ENCODE measurements at places on chromosomes 11 and 22.

DNA sequence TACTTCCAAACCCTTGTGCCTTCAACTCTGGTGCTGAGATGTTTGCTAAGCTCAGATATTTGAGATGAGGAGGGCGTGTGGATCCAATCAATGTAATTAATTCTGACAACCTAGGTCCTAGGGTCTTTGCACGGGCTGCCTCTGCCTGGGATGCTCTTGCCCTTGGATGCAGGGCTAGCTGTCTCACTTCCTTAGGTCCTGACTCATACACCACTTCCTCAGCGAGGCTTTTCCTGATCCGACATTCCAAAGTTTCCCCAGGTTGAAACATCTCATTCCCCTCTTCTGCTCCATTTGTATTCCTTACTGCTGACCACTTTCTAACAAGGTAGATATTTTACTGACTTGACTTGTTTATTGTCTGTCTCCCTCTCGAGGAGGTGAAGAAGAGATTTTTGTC, 43.0 kb upstream of the NTM start:
- no peak for DNase-seq

GRCh38 chr11:115885535-115886421, 381.6 kb upstream of the CADM1 start:
- no peak for DNase-seq

GRCh38 chr11:33874910-33875490, 16.9 kb downstream of the LMO2 start:
- no peak for DNase-seq

DNA sequence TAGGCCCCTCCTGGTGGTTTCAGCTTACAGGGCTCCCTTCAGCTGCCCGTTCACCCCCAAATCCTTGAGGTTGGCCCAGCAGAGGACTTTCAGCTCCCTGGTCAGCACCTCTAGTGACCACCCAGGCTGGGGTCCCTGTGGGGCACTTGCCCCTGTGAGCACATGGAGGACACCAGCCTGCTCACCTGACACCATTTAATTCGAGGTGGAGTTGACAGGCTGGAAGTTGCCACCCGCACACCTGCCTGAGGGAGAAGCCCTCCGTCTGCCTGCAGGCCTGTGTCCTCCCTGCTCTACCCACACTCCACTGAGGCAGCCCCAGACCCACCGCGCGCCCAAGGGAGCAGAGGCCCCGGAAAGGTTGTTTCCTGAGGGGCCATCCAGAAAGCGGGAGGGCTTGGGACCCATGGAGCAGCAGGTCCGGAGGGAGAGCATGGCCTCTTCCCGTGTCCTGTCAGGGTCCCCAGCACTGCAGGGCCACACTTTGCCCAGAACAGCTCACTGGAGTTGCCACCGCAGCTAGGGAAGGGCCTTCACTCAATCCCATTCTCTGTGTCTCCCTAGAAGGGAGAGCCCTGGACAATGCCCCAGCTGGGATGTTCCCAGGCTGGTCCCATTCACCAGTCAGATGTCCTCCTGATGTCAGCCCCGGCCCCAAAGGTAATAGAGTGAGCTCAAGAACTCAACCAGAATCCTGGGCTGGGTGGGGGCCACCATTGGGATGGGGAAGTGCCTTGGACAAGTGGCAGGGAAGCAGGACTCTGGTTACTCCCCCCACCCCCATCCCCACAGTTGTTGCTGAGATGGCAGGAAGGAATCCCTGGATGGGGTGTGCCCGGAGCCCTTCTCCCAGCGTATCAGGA, 82.4 kb downstream of the MED15 start:
- DNase-seq: no peak

- no peak for DNase-seq
Observed at GRCh38 chr22:24424001-24424900, 3.1 kb upstream of the ADORA2A start.

DNA sequence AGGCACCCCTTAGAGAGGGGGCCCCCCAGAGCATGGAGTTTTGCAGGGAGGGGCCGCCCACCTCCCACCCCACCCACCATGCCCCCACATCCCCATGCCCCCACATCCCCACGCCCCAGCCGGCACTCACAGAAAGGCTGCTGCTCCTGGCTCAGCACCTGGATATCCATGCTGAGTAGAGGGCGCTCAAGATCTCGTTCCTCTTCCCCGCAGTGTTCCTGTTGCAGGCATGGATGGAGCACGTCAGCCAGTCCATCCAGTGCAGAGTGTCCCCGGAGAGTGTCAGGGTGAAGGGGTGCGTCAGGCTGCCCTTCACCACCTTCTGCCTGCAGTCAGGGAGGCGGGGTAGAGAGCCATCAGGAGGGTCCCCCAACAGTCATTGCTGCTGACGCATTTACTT, 156.2 kb downstream of the CRYBB2 start:
- DNase-seq: no peak

DNA sequence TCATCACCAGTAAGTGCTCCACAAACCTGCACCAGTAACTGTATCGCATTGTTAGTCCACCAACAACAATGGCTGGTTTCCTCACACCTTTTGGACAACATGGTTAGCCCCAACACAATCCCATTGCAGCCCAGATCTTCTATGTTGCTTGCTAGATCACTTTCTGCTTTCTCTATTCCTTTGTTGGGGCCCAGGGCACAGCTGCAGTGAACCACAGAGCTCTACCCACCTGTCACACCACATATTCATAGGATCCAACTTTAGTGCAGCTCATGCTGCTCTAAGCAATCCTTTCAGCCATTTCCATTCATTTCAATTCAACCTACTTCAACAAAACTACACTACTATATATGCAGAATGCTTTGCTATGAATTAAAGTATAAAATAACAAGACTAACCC, 364.3 kb downstream of the DCDC1 start:
- DNase-seq: no peak

DNA sequence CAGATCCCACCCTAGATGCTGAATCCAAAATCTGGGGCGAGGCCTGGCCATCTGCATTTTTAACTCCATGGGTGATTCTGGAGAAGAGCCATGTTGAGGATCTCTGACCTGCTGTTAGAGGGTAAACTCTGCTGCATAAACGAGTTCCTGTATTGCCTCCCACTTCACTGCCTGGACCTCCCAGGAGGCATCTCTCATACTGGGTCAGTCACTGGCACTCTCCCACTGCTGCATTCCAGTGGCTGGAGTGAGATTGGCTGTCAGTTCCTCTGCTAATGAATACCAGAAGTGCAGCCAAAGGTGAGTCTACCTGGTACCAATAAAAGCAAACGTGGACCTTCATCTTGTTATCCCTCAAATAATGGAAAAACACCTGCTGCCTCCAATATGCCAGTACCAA, 10.3 kb downstream of the POLDIP3 start:
- no peak for DNase-seq

DNA sequence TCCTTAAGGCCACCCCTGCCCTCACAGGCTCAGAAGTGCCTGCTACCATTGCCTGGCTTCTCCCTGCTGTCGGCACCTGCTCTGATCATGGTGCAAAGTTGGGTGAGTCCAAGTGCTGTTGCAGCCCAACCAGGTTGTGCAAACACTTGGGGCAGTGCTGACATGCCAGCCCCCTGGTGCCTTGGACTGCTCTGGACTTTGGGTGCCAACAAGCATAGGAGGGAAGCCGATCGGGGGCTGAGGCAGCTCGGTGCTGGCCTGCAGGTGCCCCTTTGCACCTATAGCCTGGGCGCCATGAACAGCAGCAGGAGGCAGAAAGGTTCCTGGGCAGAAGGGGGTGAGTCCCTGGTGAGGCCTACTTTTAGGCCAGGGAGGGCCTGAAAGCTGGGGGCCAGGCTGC, 113.0 kb downstream of the ARHGAP20 start:
- no peak for DNase-seq
